Cerebellum (tissue), 4 donors: ENCODE measurements at places on chromosomes 2 and 18. TPM values are rescaled to one million over a fixed set of nuclear protein-coding genes. Genes with fewer than 3 reads are reported as not detected.

ACMSD gene
- total RNA-seq: not detected

IWS1 gene
- 26.6 TPM for total RNA-seq

FAM228B gene
- total RNA-seq: 40.6 TPM

CEBPZOS gene
- total RNA-seq: 23.5 TPM

BMPR2 gene
- 68.8 TPM for total RNA-seq

MERTK gene
- 6.4 TPM for total RNA-seq

TM4SF20 gene
- not detected for total RNA-seq

UGT1A3 gene
- not detected for total RNA-seq

SOCS6 gene
- 34.0 TPM for total RNA-seq

MALL gene
- 2.4 TPM for total RNA-seq

PROM2 gene
- 3.0 TPM for total RNA-seq

DNA sequence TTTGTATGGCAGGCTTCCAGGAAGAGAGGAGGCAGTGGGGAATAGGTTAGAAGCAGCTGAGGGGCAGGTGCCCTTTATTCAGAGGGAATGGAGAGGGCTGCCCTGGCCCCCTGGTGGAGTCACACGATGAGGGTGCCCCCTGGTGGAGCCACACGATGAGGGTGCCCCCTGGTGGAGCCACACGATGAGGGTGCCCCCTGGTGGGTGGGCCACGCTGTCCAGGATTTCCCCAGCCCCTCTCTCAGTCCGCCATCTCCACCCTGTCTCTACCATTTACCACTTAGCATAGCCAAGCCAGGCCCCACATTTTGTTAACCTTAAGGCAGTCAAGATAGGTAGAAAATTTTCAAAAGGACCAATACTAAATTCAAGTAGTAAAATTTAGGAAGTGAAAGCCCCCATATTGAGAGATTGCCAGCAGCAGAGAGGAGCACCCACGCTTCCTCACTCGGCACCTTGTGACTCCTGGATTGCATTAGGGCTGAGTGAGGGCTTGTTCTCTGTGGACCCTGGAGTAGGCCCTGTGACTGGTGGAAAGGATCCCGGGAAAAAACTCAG, 10.4 kb upstream of the FAM228A start:
- DNase-seq: no peak

DNA sequence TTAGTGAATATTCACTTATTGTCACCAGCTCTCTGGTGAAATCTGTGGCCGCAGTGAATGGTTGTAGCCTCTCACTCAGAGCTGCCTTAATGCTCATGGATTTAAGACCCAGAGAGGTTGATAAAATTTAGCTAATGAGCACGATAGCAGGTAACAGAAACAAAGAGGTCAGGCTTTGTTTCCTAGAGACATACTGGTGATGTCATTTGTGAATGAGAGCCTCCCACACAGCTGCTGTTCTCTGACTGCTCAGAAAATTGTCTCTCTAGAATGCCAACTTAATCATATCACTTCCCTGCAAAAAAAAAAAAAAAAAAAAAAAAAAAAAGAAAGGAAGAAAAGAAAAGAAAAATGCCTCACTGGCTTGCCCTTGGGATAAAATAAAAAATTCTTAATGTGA, 411.7 kb upstream of the MYT1L start:
- DNase-seq: peak; percentile 55

- no peak for DNase-seq
Measured at GRCh38 chr2:224820283-224820991, 104.3 kb upstream of the CCDC195 start.

DNA sequence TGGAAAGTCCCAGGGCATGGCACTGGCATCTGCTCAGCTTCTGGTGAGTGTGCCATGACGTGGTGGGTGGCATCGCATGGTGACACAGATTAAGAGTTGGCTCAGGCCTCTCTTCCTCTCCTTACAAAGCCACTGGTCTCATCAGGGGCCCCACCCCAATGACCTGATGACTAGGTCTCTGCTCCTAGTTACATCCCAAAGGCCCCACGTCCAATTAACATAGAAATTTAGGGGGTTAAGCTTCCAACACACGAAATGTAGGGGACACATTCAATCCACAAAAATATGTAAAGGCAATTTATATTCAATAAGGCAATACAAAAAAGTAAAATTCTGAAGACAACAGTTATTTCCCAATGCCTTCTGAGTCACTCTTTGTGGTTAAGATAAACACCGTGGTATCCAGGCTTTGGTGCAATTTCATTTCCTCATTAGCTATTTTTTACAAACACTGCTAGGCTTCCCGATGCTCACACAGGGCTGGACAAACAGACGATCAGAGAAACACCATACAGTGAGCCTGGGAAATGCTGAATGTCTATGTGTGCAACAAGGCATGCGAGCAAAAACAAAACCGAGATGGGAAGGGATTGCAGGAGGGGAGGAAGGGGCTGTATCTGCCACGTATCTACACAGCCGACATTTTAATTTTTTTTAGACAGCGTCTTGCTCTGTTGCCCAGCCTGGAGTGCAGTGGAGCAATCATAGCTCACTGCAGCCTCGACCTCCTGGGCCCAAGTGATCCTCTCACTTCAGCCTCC, 67.2 kb downstream of the MBP start:
- DNase-seq: no peak

DNA sequence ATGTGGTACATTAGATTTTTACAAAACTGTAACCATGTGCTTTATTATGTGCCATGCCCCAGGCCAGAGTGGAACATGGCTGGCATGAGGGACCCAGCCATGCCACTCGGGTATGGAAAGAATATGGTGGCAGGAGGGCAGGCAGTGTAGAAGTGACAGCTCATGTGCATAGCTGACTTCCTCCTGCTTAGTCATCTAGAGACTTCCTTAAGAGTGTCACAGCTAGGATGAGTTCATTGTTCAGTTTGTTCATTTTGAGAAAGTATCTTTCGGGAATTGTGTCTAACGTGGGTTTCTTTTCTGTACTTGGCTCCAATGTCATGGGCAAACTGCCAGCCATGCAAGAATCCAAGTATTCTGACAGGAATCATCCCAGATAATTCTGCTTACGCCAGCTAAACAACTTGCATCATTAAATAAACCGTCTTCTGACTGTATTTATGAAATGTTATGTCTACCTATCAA, 94.3 kb upstream of the ITGB6 start:
- DNase-seq: no peak

DNA sequence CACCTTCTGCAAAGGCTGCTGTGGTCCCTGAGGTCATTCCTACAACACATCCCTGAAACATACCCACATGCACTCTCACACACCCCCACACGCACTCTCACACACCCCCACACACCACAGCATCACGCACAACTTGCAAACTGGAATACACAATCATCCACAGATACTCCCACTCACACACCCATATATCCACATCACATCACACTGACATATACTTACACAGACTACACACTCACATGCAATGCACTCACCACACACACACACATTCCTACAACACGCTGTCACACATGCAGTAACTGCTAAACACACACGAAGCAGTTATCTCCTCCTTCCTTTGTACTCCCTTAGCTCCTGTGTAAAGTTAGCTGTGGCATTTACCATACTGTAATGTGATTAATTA, 57.1 kb upstream of the PKDCC start:
- no peak for DNase-seq

DNA sequence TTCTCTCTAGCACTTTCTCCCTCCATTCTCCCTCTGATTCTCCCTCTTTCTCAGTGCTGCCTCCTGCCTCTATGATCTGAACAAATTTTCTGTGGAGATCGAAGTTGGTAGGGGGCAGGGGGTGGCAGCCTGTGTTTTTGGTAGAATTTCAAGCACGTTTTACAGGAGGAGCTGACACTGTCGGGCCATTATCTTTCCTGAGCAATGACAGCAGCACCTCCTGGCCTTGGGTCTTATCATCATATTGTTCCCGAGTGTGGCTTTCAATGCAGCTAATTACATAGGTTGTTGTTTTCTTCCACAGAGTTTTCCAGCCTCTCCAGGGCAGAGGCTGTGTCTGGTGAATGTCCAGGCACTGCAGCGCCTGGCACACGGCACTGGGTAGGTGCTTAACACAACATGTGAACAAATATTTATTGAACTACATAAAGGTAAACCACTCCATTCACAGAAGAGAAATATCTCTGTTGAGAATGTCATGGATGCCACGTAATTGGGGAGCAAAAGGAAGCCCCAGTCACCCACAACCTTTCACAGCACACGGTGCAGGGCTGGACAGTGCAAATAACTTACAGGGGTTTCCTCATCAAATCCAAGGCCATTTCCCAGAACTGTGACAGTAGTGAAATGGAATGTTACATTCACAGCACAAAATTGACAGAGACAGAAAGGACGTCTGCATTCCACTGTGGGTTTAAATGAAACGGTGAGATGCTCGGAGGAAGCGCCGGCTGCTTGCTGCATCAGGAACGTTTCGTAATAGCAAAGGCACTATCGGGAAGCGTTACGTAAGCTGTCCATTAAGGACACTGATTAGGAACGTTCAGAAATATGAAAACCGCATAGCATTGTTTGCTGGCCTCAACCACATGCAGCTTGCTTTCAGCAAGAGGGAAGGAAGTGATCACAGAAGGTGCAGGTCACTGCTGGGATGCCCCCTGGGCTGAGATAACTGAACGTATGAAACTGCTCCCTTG, 6.5 kb upstream of the KCNG2 start:
- no peak for DNase-seq

GRCh38 chr2:170481201-170481600, 233.9 kb upstream of the SP5 start:
- no peak for DNase-seq

DNA sequence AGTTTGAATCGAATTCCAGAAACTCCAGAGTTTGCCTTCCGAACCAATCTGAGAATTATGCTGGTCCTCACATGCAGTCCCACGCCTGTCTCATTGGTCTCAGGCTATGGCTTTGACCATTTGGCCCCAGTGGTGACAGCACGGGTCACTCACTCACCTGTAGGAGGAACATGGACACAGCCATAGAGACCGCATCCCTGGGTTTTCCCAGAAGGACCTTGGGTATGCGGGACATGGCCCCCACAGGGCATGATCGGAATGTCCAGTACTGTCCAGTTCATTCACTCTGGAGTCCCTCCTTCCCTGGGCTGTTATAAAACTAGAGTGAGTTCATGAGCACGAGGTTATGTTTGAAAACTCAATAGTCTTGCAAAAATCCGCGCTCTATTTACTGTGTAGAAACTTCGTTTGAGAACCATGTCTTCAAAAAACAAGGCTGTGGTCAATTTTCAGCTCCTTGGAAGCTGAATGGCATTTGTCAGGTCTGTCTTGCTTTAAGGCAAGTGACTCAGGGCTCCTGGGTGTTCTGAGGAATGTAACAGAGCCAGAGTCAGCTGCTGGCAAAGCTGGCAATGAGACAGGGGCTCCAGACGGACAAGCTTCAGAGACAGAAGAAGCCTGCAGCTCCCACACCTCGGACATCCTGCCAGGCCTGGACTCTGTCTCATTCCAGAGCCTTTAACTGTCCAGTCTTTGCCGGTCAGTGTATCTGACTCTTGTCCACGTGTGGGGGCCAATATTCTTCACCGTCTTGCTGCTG, 86.7 kb upstream of the TMEM18 start:
- DNase-seq: peak; percentile 81

DNA sequence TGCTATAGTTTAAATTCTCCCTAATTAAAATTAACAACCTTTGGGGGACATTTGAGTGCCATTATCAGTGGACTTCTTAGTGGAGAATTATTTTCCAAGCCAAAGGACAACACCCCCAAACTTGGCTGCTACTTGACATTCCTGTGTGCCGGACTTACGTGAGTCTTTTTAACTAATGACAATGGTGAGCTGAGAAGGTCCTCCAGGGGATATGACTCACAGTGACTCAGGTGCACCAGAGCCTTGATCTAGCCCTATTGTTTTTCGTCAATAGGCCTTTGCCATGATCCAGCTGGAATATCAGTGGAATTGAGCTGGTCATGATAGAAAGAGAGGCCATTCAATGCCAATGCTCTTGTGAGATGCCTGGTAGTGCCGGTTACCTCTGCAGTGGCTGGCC, 118.1 kb upstream of the CXCR4 start:
- no peak for DNase-seq

DNA sequence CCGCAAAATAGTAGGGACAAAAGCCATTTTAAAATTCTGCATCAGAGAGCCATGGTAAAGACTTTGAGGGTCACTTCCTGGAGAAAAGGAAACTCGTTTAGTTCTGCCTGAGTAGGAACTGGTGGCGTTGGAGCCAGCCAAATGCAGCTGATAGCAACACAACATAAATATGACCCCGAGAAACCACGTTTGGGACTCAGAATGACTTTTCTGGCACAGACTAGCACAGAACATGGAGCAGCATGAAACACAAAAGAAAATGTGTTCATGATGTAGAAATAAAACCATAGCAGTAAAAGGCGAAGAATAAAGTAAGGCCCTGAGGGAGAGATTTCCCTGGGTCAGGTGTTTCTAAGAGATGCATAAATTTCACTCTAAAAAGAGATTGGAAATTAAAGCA, 149.2 kb upstream of the KLHL29 start:
- DNase-seq: no peak

- no peak for DNase-seq
Measured at GRCh38 chr2:174786066-174786725, 21.9 kb upstream of the CHRNA1 start.

DNA sequence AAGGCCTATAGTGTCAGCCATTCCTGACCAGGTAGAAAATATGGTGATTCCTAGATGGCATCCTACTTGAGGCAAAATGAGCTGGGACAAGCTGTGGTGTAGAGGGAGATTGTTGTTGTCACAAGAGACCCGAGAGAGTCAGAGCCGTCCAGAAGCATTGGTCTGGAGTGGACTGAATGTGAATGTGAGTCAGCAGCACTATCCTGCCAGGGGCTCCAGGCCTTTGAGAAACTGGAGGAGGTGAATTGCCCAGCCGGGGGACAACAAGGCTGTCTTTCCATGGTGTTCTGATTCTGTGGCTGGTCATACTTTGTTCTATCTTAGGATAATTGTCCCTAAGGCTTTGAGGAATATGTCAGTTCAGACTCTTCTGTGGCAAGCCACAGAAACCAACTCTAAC, 29.4 kb upstream of the EIF2AK3 start:
- DNase-seq: no peak

DNA sequence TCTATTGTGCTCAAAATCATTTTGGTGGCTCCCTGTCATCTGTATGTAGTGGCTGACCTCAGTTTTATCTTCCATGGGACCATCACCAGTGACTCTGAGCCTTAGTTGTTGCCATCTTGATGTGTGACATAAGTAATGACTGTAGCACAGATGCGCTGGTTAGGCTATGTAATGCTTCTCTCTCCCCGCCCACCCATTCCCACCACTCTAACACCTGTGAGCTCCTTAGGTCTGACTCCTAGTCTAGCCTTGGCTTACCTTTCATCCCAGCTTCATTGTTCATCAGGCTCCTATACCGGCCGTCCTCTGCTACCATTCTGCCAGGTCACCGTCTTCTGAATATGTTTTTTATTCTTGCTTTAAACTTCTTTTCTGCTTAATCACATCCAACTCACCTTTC, 17.2 kb downstream of the MYO1B start:
- no peak for DNase-seq
